ENCODE measurements at places on chromosomes 3 and 15.

- DNase-seq = no peak
These were observed 43.1 kb upstream of the ZNF774 start for GRCh38 chr15:90309020-90309419.

DNA sequence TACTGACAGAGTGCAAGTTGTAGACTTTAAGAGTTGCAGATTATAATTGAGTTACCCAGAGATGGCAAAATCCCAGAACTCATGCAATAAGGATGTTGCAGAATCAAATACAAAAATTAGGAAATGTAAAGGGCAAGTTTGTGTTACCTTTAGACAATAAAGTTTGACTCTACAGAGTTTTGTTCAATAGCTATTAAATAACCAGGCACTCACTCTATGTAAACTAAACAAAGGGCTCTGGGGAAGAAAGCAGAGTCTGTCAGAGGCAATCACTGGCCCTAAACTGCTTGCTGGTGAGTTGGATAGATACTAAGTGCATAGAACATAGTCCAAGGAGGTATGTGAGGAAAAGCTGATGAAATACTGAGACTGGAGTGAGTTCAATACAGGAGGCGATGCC lies 40.0 kb upstream of the PLCL2 start:
- DNase-seq = no peak

DNA sequence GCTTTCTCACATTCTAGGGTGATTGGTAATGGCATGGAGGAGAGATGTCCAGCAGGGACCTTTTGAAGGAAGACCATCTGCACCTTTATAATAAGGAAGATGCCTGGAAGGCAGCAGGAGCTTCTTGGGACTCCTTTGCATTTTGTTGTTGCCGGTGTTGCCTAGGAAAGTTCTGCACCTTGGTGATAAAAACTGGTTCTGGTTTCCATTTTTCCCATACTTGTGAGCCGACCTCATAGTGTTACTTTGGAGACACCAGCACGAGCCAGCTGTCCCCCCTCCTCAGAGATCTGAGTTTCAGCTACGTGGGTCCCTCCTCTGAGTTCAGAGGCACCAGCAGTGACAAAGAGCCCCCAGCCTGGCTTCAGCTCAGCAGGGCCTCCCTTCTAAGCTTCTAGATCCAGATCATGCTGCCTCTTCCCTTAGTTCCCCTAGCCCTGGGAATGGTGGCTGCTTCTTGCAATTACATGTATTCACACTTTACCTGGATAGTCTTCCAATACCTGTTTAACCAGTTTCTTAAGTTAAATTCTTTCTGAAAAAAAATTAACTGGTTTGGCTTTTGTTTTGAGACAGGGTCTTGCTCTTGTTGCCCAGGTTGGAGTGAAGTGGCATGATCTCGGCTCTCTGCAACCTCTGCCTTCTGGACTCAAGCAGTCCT lies 18.0 kb upstream of the FSTL1 start:
- no peak for DNase-seq

DNA sequence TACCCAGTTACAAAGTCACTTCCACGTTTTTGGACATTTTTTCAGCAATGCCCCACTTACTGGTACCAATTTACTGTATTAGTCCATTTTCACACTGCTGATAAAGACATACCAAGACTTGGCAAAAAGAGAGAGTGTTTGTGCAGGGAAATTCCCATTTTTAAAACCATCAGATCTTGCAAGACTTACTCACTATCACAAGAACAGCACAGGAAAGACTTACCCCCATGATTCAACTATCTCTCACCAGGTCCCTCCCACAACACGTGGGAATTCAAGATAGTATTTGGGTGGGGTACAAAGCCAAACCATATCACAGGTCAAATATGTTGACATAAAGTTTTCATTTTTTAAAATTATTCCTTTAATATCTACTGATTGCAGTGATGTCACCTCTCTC lies 16.2 kb upstream of the ABI3BP start:
- DNase-seq = no peak

- no peak for DNase-seq
These were observed 26.7 kb upstream of the PIK3R4 start for GRCh38 chr3:130773366-130773765.

- no peak for DNase-seq
These were observed 223.0 kb upstream of the BHLHE40 start for GRCh38 chr3:4756057-4756775.

DNA sequence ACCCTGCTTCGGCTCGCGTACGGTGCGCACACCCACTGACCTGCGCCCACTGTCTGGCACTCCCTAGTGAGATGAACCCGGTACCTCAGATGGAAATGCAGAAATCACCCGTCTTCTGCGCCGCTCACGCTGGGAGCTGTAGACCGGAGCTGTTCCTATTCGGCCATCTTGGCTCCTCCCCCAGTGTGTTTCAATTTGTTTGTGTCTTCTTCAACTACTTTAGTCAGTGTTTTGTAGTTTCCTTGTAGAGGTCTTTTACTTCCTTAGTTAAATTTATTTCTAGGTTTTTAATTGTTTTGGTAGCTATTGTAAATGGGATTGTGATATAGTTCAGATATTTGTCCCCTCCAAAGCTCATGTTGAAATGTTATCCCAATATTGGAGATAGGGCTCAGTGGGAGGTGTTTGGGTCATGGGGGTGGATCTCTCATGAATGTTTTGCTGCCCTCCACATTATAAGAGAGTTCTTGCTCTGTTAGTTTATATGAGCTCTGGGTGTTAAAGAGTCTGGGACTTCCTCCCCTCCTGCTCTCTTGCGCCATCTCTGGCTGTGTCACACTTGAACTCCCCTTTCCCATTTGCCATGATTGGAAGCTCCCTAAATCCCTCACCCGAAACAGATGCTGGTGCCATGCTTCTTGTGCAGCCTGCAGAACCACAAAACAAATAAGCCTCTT lies 304.4 kb downstream of the DOCK3 start:
- no peak for DNase-seq

DNA sequence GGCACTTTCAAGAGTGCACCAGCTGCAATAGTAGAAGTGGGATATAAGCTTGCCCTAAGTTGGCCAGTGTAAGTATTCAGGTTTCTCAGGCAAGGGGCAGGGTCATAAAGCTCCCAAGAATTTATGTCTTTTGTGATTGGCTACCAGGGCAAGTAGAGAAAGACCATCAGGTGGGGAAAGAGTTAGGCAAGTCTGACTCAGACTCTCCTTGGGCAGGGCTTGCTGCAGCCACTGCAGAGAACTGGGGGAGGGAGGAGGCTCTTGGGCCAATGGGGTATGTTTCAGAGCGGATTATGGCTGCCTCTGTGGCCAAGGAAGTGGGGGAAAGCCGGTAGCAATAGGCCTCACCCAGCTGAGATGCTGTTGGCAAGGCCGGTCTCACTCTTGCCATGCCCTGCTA lies 44.6 kb upstream of the SLC25A36 start:
- no peak for DNase-seq

- DNase-seq = no peak
These were observed 17.4 kb upstream of the TMPRSS7 start for GRCh38 chr3:112017091-112017490.

- DNase-seq = no peak
These were observed 539.5 kb downstream of the NAALADL2 start for GRCh38 chr3:175398676-175399075.

DNA sequence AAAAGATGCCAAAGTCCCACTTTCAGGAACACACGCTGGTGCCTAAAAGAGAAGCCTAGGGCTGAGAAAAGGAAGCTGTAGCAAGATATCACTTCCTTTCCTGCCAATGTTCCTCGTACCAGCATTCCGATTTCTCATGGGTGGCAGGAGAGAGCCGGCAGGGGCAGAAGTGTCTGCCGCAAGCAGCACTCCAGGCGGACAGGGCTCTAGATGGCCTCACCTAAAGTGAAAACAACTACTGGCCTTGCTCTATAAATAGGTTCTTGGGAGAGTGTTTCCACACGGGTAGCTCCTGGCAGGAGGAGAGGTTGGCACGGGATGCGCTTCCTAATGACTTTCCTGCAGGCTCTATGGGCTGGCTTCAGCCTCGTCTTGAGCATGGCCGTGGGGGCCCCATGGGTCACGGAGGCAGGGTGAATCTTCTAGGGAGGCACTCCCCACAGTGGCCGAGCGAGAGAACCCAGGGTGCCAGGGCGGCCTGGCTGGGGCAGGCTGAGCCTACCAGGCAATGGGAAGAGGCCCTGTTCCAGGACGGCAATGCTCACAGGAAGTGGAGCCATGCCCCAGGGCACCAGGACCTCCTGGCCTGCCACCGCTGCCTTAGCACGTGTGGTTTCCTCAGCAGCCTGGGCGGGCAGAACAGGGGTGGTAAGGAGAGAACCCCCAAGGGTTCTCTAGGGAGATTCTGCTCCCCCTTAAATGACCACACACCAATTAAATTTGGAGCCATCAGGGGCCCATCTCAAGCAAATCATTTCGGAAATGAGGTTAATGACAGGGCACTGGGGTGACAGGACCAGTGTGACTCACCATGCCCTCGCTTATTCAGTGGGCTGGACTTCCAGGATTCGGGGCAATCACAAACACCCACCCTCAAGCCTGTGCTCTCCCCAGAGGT lies 14.6 kb upstream of the DUSP7 start:
- DNase-seq = no peak

DNA sequence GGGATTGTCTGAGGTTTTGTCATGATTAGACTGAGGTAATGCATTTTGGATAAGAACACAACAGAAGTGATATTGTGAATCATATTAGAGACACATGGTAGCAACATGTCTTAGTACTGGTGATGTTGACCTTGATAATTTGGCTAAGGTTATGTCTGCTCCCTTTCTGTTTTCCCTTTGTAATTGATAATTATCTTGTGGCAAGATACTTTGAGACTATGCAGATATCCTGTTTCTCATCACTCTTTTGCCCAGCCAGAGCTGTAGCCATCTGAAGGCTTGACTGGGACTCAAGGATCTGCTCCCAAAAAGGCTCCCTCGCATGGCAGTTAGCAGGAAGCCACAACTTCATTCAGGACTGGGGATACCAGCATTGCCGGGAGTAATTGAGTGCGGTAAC lies 35.3 kb upstream of the LARS2 start:
- no peak for DNase-seq

GRCh38 chr15:36499412-36500389 lies 79.7 kb upstream of the CDIN1 start:
- DNase-seq = no peak

- no peak for DNase-seq
These were observed 8.9 kb downstream of the PRKCD start for GRCh38 chr3:53169832-53170324.

- DNase-seq = no peak
These were observed 153.1 kb upstream of the BFSP2 start for GRCh38 chr3:133246773-133247172.

GRCh38 chr3:177981576-177981975 lies 554.7 kb upstream of the KCNMB2 start:
- no peak for DNase-seq
